ENCODE measurements at places on chromosomes 6 and 20. TPM values are rescaled to one million over a fixed set of nuclear protein-coding genes. Genes with fewer than 3 reads are reported as not detected.

DNA sequence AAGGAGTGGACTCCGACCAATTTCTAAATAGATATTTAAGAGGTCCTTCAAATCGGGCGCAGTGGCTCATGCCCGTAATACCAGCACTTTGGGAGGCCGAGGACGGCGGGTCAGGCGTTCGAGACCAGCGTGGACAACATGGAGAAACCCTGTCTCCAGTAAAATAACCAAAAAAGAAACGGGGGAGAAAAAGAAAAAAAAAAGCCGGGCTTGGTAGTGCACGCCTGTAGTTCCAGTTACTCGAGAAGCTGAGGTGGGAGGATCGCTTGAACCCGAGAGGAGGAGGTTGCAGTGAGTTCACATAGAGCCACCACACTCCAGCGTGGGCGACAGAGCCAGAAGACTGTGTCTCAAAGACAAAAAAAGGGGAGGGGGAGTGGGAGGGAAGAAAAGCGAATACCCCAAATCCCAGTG is 53.3 kb upstream of the HFE start:
- H3K27ac ChIP-seq, result peak overlapping the region; percentile 91
- H3K27me3 ChIP-seq, result no peaks in the 10 kb centered on the region
- DNase-seq, result peak; percentile 58
- H3K36me3 ChIP-seq, result no peaks in the 10 kb centered on the region
- peak overlapping the region; percentile 61 for H3K4me3 ChIP-seq

DNA sequence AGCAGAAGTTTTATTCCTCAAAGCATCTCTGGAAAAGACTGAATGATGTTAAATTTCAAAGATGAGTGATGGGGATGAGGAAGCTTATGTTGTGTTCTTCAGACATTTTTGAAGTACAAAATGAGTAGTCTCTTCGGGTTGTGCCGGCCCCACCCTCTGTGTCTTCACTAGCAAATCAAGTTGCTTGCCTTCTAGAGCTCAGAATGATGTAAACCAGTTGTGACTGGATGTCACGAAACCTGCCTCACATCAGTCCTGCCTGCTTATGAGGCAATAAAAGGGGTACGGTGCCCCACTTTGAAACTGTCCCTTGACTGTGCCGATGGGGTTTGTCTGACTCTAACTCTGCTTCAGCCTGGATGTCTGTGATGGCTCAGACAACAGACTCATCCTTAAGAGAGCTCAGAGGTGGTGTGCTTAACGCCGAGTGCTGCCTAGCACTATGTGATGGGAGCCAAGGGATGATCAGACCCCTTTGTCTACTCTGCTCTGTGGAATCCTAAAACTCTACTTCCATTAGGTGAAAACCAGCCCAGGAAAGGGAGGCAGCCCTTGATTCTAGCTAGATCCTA is 19.0 kb downstream of the TOMM34 start:
- peaks cover 84% of the 10 kb centered on the region for H3K36me3 ChIP-seq
- H3K27me3 ChIP-seq, result no peaks in the 10 kb centered on the region
- no peak overlapping the region for H3K27ac ChIP-seq
- no peak for DNase-seq

GRCh38 chr6:7129784-7130569 is 22.2 kb downstream of the RREB1 start:
- no peaks in the 10 kb centered on the region for H3K27me3 ChIP-seq
- no peaks in the 10 kb centered on the region for H3K36me3 ChIP-seq
- peak overlapping the region; percentile 72 for H3K27ac ChIP-seq
- peak; percentile 67 for DNase-seq
- no peak overlapping the region for H3K4me3 ChIP-seq

Gene SIRPB2
- 32.2 TPM for total RNA-seq

Gene CAPN11
- 0.27 TPM for total RNA-seq
